ENCODE measurements at places on chromosomes 1 and 21. TPM values are rescaled to one million over a fixed set of nuclear protein-coding genes. Genes with fewer than 3 reads are reported as not detected.

DNA sequence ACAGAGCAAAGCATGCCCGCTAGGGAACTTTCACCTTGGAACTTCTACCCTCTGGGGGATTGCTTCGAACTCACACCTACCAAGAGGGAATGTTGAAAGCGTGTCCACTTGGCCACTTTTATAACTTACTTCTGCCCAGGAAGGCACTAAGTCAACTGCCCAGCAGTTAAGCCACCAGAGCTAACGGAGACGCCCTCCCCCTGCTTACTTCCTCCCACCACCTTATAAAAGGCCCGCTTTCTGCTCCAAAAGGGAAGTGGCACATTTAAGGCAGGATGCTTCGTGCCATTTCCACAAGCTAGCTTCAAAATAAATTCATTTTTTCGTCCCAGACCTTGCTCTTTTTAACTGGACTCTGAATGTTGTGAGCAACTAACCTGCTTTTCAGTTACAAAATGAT, 3.2 kb upstream of the AK2 start:
- H3K4me3 ChIP-seq = no peak overlapping the region
- DNase-seq = no peak
- no peaks in the 10 kb centered on the region for H3K36me3 ChIP-seq
- H3K27me3 ChIP-seq = no peaks in the 10 kb centered on the region

DNA sequence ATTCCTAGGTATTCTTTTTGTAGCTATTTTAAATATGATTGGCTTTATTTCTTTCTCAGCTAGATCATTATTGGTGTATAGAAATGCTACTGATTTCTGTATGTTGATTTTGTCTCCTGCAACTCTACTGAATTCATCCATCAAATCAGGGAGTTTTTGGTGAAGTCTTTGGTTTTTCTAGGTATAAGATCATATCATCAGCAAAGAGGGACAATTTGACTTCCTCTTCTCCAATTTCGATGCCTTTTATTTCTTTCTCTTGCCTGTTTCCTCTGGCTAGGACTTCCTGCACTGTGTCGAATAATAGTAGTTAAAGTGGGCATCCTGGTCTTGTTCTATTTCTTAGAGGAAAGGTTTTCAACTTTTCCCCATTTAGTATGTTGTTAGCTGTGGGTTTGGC, 27.5 kb upstream of the PRKACB start:
- no peak overlapping the region for H3K4me3 ChIP-seq
- H3K36me3 ChIP-seq = no peaks in the 10 kb centered on the region
- DNase-seq = no peak
- no peak overlapping the region for H3K27ac ChIP-seq
- 0 out of 2 replicates have a peak, but pooled peaks cover under 1% of the 10 kb centered on the region for H3K4me1 ChIP-seq

- H3K27ac ChIP-seq = no peak overlapping the region
- H3K4me3 ChIP-seq = no peak overlapping the region
- no peaks in the 10 kb centered on the region for H3K36me3 ChIP-seq
- no peaks in the 10 kb centered on the region for H3K27me3 ChIP-seq
These were observed 1629.3 kb downstream of the MRPL39 start for GRCh38 chr21:23977971-23978370.

DNA sequence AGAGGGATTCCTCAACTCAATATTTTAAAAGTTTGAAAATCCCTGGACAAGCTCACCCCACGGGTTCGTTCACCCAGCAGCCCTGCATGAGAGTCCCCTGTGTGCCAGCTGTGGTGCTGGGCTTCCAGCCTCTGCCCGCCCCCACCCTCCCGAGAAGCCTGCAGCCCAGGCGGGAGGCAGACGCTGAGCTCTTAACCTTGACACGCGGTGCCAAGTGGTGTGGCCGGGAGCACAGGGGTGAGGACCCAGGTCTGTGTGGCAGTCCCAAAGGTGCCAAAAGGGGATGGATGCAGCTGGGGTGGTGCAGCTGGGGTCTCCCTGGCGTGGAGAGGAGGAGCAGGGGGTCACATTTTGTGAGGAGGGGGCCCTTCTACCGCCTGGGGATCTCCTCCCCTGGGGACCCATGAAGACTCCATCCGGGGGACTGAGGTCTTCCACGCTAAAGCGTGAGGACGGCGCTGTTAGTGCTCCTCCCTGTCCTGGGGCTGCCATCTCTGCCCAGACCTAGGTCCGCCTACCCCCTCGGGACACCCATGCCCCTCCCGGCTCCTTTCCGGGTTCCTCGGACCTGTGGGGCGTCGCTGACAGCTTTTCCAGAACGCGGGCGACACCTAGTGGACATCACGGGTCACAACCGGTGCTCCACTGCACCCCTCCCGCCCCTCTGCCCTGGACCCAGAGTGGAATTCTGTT, 12.9 kb downstream of the PLA2G2F start:
- H3K27me3 ChIP-seq = no peaks in the 10 kb centered on the region
- no peak overlapping the region for H3K4me3 ChIP-seq
- H3K36me3 ChIP-seq = no peaks in the 10 kb centered on the region
- peaks cover 5% of the 10 kb centered on the region for H3K4me1 ChIP-seq
- H3K27ac ChIP-seq = no peak overlapping the region

The F11R gene
- 86.7 TPM for total RNA-seq

The PRKAB2 gene
- 10.9 TPM for total RNA-seq
